ENCODE measurements at places on chromosomes 6 and 20.

DNA sequence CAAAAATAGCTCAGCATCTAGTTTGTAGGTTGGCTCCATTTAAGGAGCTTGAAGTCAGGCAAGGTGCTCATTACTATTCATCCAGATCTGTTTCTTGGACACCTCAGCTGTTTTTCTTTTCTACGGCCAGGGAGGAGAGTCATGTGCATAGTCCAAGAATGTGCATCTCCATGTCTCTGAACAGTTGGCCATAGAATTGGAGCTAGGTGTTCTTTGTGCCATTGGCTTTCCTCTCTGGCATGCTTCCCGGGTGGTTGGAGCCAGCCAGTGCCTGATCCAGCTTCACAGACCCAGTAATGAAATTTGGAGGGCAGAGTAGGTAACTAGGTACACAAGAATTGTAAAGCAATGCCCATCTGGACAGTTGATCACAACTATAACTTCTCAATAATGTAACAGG is 21.6 kb downstream of the EYA4 start:
- DNase-seq = no peak

DNA sequence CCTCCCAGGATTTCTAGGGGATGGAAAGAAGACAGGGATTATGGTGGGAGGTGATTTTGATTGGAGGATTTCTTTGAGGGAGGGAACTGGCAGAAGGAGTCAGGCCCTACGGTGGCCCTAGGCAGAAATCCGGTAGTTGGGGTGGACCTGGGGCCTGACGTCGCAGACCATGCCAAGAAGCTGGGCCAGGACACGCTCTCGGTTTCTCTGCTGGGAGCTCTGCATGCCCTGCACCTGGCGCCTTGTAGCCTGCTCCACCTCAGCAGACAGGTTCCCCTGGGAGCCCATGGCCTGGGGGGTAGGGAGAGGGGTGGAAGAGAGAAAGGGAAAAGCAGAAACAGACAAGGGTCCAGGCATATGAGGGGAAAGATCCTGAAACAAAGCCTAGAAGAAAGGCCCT is 1.1 kb downstream of the ATP6V1G2 start:
- DNase-seq = no peak

- DNase-seq = no peak
These were observed 19.2 kb upstream of the FAM83C start for GRCh38 chr20:35311409-35311808.

DNA sequence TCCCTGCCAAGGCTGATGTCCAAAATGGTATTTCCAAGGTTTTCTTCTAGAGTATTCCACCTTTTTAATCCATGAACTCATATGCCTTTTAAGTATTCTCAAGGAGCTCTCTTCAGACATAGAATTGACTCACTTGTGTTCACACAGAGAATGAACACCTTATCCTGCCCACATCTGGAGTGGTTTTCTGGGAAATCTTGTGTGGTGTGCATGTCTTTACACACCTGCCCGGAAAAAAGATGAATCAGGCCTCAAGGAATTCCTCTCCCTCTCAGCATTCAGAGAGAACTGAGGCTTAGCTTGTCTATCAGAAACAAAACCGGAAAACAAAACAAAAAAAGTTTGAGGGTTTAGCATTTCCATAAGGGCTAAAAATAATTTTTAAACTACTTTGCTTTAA is 148.8 kb downstream of the TFAP2A start:
- no peak for DNase-seq

GRCh38 chr6:127516662-127517273 is 2.4 kb downstream of the MTCL3 start:
- DNase-seq = no peak

DNA sequence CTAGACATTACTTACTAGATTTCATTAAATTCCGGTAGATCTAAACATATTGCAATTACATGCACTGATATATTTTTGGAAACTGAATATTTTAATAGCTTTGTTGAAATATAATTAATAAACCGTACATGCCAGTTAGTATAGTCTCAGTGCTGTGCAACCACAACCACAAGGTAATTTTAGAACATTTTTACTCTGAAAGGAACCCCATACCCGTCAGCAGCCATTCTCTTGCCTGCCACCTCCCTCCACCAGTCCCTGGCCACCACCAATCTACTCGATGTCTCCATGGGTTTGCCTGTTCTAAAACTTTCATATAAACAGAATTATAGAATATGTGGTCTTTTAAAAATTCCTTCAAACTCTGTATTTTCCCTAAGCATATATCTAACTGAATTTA is 293.9 kb downstream of the THBS2 start:
- DNase-seq = no peak

- no peak for DNase-seq
These were observed 33.8 kb downstream of the STX7 start for GRCh38 chr6:132479131-132479530.

GRCh38 chr20:59268870-59269269 is 31.5 kb upstream of the EDN3 start:
- no peak for DNase-seq

DNA sequence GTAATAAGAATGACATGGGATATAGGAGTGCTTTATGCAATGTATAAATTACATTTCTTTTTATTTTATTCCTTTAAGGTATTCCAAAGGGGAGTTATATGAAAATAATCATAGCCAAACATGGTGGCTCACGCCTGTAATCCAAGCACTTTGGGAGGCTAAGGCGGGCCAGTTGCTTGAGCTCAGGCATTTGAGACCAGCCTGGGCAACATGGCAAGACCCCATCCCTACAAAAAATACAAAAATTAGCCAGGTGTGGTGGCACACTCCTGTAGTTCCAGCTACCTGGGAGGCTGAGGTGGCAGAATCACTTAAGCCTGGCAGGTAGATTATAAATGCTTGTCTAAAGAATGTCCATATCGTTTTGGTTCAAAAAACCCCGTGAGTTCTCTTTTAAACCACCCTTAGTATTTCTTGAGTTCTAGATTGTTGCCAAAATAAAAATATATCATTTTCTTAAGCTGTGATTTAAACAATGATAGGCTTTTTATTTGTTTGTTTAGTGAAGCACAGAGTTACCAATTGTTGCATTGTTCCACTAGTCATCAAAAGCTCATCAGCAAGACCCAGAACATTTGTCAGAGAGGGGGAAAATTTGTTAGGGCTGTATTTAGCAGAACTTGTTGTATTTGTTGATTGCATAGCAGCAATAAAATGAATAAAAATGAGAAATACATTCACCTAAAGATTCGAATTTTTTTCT is 146.2 kb downstream of the KHDC1L start:
- no peak for DNase-seq

DNA sequence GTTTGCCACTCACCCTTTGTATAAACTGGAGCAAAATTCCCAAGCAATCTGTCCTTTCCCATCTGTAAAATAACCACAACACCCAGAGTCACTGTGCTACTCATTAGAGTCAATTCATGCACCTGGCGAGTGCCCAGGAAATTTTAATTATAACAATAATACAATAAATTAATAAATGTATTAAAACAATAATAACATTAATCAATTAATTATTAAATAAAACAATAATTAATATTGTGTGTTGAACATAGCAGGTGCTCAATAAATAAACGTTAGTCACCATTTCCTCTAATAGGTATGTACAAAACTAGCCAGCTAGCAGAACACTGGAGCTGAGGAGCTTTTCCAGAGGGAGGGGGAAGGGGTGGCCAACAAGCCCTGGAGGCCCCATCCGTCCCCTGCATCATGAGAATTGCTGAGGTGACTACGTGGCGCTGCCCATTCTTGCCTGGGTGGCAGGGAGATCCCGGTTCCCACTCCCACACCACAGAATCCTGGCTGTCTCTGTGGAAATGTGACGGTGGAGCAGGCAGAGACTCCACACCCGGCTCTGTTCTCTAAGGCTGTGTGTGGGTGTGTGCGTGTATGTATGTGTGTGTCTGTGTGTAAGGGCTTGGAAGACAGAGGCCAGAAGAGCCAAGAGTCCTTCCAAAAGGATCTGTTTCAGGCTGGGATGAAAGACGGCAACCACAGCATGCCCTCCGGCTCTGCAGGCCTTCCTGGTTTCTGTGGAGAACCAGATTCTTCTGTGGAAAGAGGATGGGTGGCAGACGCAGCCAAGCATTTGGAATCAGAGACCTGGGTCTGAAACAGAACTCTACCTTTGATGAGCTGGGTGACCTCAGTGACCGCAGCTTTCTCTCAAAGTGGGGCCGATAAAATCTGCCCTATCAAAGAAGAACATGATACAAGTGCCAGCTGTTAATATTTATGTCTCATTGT is 18.8 kb upstream of the EZR start:
- DNase-seq = no peak

- no peak for DNase-seq
These were observed 57.3 kb upstream of the SMIM29 start for GRCh38 chr6:34305982-34306708.

DNA sequence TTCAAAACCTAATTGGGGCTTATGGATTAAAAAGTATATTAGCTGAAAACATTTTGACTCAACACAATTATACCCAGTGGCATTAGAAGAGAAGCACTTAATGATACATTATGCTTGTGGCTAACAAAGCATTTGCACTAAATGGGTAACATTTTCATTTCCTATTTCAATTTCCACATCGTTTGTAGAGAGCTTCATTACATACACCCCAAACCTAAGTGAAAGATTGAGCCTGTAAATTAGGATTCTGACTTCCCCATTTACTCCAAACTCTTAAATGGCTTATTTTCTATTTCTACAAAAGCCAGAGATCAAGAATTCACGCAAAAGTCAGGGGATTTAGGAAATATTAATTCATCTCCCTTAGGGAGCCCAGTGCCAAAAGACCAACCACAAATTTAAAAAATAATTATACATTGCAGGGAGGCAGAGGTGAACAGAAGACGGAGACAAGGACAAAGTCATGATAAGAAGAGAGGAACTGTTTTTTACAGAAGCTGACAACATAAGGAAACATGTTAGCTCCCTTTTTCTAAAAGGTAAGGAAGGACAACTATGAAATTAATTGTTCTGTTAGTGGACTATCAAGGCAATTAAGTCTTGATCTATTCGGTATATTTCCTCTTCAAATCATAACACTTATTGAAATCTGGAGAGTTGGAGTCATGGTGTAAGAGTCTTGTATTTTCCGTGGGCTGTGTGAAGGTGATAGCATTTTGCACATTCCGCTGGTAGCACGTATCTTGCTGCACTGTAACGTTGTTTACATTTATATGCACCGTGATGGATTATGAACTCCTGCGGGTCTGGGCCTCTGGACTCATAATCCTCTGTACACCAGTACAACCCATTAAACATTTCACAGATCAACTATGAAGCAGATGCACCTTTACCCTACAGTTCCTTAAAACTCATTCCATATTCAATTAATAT is 24.8 kb upstream of the EZR start:
- no peak for DNase-seq

- no peak for DNase-seq
These were observed 27.2 kb upstream of the FKBP1A start for GRCh38 chr20:1420066-1420465.

- no peak for DNase-seq
These were observed 212.3 kb upstream of the ZNF217 start for GRCh38 chr20:53805895-53806384.

DNA sequence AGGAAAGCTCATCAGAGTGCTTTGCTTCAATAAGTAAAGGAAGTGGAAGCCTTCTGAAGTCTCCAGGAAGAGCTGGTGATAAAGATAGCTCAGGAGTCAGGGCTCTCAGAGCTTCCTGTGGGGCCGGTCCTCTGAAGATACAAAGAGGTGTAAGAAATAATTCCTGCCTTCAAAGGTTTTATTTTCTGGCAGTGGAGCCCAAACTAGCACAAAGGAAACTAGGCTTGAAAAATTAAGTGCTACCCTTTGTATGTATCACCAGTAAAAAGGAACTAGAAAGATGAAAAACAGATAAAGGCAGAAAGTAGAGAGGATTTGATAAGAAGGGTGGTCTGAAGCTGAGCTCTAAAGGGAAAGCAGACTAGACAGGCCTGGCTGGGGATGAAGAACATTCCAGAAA is 204.1 kb upstream of the SASH1 start:
- no peak for DNase-seq

DNA sequence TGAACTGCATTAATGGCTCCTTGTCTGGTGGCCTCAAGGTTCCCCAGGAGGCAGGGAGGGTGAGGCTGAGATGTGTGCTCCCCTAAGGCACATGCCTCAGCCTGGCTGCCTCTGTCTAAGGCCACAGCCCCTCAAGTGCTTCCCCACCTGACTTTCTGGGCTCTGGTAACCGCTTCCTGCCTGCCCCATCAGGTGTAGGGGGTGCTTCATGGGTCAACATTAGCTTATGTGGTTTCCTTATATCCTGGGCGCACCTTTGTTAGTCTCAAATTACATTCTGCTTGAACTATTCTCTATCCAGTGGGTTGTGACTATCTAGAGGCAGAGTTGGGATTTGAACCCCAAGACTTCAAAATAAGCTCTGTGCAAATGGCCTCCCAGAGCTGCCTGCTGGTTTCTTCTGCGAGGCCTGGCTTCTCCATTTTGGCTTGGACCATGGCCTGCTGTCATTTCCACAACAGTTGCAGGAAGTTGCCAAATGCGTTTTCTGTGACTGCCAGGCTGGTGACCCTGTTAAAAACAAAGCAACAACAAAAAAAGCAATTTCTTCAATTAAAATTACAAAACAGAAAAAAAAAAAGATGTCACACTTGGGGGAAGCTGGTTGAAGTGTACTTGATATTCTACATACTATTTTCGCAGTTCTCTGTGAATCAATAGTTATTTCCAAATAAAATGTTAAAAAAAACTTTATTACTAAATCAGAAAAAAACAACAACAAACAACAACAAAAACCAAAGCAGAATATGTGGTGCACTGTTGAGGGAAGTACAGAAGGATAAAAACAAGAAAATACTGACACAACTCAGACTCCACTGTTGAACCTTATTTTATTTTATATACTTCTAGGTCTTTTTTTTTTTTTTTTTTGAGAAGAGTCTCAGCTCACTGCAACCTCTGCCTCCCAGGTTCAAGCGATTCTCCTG is 20.0 kb upstream of the ZNFX1 start:
- DNase-seq = no peak

DNA sequence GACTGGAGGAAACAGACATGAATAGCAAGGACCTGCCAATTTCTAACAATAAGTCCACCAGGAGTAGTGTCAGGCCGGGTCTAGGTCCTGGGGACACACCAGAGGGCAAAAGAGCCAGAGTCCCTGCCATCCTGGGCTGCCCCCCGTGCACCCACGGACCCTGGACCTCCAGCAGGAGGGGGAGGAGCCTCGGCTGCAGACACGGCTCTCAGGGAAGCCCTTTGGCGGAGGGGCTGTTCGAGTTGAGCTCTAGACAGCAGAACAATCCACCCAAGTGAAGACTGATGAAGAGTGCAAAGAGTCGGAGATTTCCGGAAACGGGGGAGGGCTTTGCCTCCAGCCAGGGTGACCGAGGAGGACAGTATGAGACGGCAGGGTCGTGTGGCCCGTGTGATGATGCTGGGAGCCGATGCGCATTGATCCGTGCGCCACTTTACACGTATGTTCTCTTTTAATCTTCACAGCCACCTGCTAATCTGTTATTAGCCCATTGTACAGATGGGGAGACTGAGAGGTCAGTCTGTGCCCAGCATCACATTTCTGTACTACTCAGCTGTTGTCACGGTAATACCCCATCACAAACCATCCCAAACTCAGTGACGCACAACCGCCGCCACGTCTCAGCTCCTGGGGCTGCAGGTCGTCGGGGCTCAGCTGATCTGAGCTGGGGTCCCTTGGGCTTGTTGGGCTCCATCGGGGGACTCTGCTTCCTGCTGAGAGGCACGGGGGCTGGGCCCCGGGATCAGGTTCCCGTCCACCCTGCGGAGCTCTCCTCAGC is 502.0 kb downstream of the PREX1 start:
- no peak for DNase-seq

- no peak for DNase-seq
These were observed 434.3 kb downstream of the TBC1D32 start for GRCh38 chr6:120899932-120900331.
